ENCODE measurements at places on chromosomes 7 and 10. TPM values are rescaled to one million over a fixed set of nuclear protein-coding genes. Genes with fewer than 3 reads are reported as not detected.

GRCh38 chr10:127498087-127498486, 51.0 kb upstream of the NPS start:
- H3K4me1 ChIP-seq: peaks cover 35% of the 10 kb centered on the region
- H3K4me3 ChIP-seq: no peak overlapping the region
- no peaks in the 10 kb centered on the region for H3K27me3 ChIP-seq
- H3K27ac ChIP-seq: no peak overlapping the region
- H3K36me3 ChIP-seq: no peaks in the 10 kb centered on the region

Gene ACSL5
- 1.0 TPM for total RNA-seq

DNA sequence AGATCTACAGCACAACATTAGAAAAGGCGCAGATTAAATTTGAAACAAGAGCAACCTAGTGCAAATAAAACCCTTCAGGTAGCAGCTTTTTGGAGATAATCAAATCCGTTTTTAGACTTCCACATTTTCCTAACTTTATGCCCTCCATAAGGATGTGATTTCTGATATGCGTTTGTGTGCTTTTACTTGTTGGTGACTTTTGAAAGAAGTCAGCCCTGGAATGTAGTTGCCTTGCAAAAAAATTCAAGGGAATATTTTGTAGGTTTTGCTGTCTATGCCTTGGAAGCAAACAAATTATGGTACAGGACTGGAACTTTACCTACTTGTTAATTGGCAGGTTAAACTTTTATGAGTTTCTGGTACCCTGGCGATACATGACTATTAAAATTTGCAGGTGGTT, 86.7 kb upstream of the HDAC9 start:
- H3K36me3 ChIP-seq: no peaks in the 10 kb centered on the region
- H3K27me3 ChIP-seq: no peaks in the 10 kb centered on the region
- no peak overlapping the region for H3K27ac ChIP-seq
- H3K4me3 ChIP-seq: no peak overlapping the region
- no peaks in the 10 kb centered on the region for H3K4me1 ChIP-seq
- no peak for DNase-seq

GRCh38 chr10:128657548-128657947, 531.3 kb upstream of the MKI67 start:
- no peak overlapping the region for H3K4me3 ChIP-seq
- H3K36me3 ChIP-seq: no peaks in the 10 kb centered on the region
- DNase-seq: no peak
- H3K27me3 ChIP-seq: peaks cover 6% of the 10 kb centered on the region
- H3K27ac ChIP-seq: no peak overlapping the region

GRCh38 chr7:179209-179681, 13.1 kb upstream of the FAM20C start:
- DNase-seq: no peak
- no peaks in the 10 kb centered on the region for H3K27me3 ChIP-seq
- H3K36me3 ChIP-seq: no peaks in the 10 kb centered on the region
- no peak overlapping the region for H3K27ac ChIP-seq
- no peaks in the 10 kb centered on the region for H3K4me1 ChIP-seq

Gene ADRA2A
- total RNA-seq: not detected

- no peaks in the 10 kb centered on the region for H3K36me3 ChIP-seq
- no peaks in the 10 kb centered on the region for H3K27me3 ChIP-seq
- H3K4me1 ChIP-seq: no peaks in the 10 kb centered on the region
- H3K27ac ChIP-seq: no peak overlapping the region
- no peak overlapping the region for H3K4me3 ChIP-seq
Measured at GRCh38 chr10:131196176-131196885, 115.2 kb downstream of the TCERG1L start.

Gene TAS2R41
- total RNA-seq: not detected

DNA sequence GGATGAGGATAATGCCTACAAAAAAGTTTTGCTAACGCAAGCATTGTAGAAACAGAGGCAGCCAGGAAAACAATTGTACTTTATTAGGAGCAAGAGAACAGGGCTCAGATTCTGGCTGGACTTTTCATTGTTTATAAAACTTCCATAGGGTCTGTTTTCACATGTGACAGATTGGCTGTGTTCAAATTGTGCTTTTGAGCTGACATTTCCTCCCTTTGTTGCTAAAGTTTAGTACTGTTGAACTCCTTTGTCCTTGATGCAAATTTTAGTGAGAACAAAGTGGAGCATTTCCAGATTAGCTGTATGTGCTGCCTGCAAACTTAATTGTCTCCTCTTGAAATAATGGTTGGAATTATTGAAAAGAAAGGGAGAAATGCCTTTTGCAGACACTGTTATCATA, 221.0 kb upstream of the FZD1 start:
- H3K4me3 ChIP-seq: no peak overlapping the region
- DNase-seq: no peak
- H3K27ac ChIP-seq: peak overlapping the region; percentile 19
- H3K27me3 ChIP-seq: no peaks in the 10 kb centered on the region

Gene NRP1
- total RNA-seq: 31.7 TPM

DNA sequence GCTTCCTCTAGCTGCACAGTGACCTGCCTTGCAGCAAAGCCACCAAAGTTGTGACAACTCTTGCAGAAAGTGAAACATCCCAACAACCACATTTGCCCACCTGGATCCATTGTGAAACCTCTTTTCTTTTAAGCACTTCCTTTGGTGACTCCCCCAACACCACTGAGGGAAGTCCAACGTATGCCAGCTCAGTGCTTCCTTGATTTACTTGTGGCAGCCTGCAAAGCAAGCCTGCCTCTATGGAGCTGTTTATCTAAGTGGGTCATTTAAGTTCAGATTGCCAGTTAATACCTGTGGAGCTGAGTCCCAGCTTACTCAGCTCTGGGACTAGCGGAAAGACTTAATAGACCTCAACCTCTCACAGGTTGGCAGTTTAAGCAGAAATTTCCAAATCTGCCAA, 230.8 kb upstream of the GHITM start:
- DNase-seq: no peak
- no peaks in the 10 kb centered on the region for H3K27me3 ChIP-seq
- H3K4me3 ChIP-seq: no peak overlapping the region

DNA sequence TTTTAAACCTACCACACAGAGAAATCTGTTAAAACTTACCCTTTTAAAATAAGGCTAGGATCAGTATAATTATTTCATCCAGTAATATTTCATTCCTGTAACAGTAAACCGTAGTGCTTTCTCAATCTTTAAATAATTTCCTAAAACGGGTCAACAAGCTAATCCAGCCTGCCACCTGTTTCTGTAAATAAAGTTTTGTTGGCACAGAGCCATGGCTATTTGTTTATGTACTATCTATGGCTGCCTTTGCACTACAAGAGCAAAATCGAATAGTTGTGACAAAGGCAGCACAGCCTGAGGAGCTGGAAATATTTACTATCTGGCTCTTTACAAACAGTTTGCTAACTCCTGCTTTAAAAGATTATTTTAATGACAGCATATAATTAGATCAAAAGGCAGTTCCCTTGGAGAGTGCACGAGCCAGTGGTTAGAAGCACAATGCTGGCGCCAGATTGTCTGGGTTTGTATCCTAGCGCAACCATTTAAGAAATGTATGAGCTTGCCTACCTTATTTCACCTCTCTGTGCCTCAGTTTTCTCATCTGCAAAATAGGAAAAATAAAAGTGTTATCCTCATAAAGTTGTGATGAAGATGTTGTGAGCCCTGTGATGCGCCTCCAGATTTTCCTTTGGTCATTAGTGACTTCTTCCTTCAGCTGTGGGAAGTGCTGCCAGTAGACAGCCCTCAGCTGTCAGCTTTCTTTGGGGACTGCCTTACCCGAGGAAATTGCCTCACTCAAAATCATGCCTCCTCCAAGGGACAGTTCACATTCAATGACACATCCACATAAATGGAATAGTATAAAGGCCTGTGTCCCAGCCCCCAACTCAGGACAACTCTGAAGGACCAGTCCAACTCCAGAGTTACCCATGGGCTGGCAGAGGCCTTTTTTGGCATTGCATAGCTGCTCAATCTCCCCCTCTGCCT, 11.8 kb upstream of the MIOS start:
- no peaks in the 10 kb centered on the region for H3K36me3 ChIP-seq
- no peak overlapping the region for H3K27ac ChIP-seq
- DNase-seq: peak; percentile 76
- H3K4me3 ChIP-seq: no peak overlapping the region
- H3K27me3 ChIP-seq: no peaks in the 10 kb centered on the region

Gene OGDHL
- total RNA-seq: 2.6 TPM

DNA sequence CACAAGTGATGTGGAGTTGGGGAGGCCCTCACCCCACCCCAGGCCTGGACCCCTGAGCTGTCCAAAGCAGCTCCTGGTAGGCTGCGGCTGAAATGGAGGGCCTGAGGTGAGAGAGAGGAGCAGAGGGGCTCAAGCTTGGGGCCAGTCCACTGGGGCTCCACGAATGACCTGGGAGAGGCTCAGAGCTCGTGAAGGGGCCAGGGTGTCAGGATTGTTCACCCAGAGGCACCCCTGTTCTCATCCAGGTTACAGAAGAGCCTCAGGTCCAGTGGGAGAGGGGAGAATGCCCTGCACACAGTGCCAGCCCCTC, 102.2 kb upstream of the RET start:
- H3K4me1 ChIP-seq: no peaks in the 10 kb centered on the region
- no peak for DNase-seq
- H3K27me3 ChIP-seq: no peaks in the 10 kb centered on the region
- H3K36me3 ChIP-seq: no peaks in the 10 kb centered on the region
- no peak overlapping the region for H3K27ac ChIP-seq

DNA sequence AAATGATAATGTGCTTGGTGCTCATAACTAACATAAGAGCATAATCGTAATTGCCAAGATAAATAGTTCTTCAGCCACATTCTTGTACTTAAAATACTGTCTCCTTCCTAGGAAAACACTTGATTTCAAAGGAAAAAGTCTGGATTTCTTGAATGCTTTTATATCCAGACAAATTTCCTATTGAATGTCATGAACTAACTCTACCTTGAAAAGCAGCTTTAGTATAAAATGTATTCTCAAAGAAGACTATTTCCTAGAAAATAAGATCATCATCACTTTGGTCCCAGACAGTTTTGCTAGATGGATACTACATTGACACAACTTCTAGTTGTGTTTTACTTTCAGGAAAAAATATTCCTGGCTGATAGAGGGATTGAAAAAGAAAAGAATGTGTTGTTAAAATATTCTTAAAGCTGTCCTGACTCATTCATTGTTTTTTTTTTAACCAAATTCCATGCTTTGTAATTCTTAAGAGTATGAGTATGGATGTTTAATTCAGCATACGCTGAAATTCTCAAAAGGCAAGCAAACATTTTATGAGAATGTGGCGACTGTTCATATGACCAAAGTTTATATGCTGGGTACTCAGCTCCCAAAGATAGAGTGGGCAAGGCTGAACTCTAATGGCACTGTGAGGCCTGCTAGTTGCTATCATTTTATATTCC, 106.1 kb downstream of the PPP1R3A start:
- no peaks in the 10 kb centered on the region for H3K36me3 ChIP-seq
- H3K4me3 ChIP-seq: no peak overlapping the region
- no peaks in the 10 kb centered on the region for H3K27me3 ChIP-seq

DNA sequence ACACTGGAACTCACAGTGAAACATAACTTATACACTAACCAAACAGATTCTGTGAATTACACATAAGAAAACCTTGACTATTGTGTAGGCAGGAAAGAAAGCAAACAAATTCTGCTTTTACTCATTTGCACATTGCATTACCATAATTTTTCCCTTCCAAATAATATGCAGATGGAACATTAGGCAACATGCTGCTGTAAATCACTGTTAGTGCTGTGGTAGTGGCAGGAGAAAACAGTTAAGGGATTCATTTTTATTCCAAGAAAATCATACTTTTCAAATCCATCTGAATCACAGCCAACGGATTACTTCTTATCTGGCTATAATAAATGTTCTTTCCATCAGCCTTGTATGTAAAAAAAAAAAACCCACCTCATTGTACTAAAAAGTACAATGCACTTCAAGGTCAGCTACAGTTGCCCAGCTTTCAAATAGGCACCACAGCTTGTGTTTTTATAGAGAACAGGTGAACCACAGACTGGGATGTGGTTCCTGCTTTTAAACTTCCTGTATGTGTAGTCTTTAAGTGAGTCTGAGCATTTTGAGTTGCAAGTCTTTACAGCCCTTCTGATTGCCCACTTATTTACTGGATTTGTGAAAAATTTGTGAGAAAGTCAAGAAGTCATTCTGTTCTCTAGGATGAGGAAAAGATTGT, 590.0 kb upstream of the SEMA3D start:
- H3K27me3 ChIP-seq: no peaks in the 10 kb centered on the region
- H3K36me3 ChIP-seq: no peaks in the 10 kb centered on the region
- H3K4me3 ChIP-seq: no peak overlapping the region

Gene AQP1
- 0.37 TPM for total RNA-seq

Gene DTX2
- total RNA-seq: 41.9 TPM

DNA sequence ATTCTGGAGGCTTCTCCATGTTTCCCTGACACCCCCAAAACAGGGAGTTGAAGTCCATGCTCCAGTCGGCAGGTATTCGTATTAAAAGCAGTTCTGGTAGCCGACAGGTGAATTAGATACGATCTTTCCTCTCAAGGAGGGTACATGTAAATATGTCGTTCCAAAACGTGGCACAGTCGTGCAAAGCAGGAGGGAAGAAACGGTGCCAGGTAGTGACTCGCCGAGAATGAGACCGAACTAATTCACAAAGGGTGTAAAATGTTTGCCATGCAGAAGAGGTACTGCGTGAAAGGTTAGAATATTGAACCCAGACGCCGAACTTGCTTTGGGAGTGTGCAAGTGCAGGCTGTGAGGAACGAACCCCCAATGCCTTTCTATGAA, 483 bp downstream of the EDRF1 start:
- H3K36me3 ChIP-seq: peaks cover 39% of the 10 kb centered on the region
- H3K27ac ChIP-seq: peak overlapping the region; percentile 90
- no peaks in the 10 kb centered on the region for H3K4me1 ChIP-seq
- peak overlapping the region; percentile 95 for H3K4me3 ChIP-seq
- H3K27me3 ChIP-seq: no peaks in the 10 kb centered on the region
